Aorta (tissue), 5 donors: ENCODE measurements at places on chromosomes 3 and 15. TPM values are rescaled to one million over a fixed set of nuclear protein-coding genes. Genes with fewer than 3 reads are reported as not detected.

DNA sequence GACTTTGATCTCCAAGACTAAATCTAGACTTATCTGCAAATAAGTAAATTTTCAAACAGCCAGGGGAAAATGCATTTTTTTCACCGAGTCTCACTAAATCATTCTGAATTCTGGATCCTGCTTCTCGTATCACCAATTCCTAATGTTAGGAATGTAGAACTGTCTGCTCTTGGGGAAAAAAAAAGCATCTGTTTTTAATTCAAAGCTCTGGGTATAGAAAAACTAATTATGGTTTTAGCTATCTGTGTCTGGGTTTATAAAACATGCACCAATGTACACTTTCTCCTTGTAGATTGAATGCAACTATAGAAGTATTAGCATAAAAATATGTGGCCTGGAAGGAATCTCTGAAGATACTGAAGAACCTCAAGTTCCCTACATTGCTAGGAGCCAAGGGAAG lies 4.8 kb upstream of the CDAN1 start:
- DNase-seq = no peak

- no peak for DNase-seq
Measured at GRCh38 chr3:113243071-113243470, 31.7 kb downstream of the BOC start.

DNA sequence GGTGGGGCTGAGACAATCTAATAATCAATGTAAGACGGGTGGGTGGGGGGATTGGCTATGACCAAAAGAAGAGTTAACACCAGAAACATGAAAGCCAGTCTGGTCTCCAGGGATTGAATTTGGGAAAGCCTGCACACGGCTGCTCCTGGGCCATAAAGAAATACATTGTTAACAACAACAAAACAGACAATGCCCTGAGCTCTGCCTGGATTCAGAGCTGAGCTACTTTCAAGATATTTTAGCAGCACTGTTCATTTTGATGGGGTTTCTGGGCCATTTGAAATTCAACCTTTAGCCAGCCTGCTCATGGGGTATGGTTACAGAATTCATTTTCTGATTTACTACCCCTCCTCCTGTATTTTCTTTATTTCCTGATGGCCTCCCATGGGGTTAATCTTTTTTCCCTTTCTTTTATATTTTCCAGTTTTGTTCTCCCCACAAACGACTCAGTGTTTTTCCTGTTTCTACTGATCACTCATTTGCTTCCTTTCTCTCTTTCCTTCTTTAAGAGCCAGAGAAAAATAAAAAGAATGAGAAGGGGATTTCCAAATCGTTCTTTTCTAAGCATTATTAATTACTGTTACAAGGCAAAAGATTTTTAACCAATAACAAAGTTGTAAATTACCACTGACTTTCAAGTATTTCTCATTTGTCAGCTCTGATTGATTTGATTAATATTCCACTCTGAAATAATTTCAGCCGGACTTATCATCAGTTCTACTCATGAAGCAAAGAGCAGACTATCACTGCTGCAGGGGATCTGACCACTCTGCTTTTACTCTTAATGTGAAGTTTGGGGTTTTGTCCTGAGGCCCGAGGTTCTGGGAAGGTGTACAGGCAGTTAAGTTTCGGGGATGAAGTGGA lies 19.6 kb downstream of the NR2F2 start:
- no peak for DNase-seq

- no peak for DNase-seq
Measured at GRCh38 chr3:30826531-30826942, 67.9 kb downstream of the GADL1 start.

DNA sequence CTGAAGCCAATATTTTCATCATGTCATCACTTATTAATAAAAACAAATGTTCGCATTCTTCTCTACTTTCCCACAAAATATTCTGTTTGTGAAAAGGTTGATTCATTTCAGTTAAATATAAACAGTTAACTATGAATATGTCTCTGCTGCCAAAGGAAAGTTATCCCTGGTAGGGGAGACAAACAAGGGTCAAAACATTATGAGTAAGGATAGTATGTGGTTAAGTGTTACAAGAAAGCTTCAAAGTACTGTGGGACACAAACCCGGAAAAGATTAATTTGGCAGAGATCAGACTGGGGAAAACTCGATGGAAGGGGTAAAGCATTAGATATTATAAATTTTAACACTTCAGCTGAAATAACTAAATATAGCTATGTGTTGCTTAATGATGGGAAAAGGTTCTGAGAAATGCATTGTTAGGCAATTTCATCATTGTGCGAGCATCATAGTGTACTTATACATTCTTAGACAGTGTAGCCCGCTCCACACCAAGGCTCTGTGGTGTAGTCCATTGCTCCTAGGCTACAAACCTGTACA lies 436.5 kb upstream of the TBL1XR1 start:
- no peak for DNase-seq

DNA sequence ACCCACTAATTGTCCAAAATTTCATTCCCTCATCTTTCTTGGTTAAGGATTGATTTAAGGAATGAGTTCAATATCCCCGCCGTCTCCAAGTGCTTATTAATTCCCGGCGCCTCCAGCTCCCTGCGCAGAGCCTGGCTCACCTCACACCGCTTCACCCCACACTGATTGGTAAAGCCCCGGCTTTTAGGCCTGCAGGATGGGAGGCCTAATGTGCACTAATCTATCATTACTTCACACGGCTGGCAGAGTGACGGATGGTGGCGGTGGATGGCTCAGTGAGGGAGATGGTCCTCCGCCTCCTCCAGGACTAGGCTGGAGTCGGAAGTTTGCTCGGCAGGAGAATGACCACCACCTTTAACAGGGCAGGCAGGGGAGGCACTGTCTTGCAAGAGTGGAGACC lies 81.7 kb downstream of the MEGF11 start:
- DNase-seq = no peak

IL17RD gene
- 4.3 TPM for total RNA-seq

GABRB3 gene
- 1.0 TPM for total RNA-seq

PTPRG gene
- 85.0 TPM for total RNA-seq

RBM5 gene
- total RNA-seq = 222 TPM
